Natural killer cell treated with Interleukin-12 subunit alpha and Interleukin-12 subunit beta and Interleukin-15 and Interleukin-18, amount 100 ng/mL, for 72 hours (primary cell): ENCODE measurements at places on chromosomes 16 and 17.

DNA sequence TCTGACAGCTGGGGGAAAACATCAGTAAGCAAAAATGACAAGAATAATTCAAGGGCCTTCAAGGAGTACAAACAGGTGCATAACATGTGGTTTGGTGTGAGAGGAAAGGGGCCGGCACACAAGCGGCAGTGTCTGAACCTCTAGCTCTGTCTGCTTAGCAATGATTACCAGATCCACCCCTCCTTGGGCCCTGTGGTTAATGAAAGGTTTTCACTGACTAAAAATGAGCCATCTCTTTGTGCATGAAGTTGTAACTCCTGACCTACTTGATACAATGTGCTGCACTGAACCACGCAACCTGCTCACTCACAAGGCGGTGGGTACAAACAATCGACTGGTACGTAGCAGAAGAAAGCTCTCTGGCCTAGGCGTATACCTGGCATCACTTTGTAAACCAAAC, 15.1 kb downstream of the FAM117A start:
- DNase-seq: peak; percentile 72

- no peak for DNase-seq
These were observed 13.1 kb downstream of the CDRT4 start for GRCh38 chr17:15454346-15454745.

- peak; percentile 75 for DNase-seq
These were observed 1.4 kb downstream of the SYNGR3 start for GRCh38 chr16:1991135-1991551.

DNA sequence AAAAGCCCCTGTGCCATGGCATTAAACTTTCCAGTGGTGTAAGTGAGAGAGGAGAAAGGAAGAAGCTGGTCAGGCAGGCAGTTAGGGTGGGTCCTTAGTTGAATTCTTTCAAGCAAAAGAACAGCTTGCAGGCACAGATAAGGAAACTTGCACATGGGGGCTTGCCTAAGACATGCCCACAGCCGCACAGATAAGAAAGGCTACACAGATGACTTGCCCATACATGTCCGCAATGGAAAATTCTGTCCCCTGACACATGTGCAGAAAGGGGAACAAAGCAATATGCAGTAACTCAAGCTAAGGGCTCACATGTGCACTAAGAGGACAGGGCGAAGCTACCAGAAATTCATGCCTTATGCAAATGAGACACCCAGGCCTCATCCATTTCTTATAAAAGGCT, 69.9 kb downstream of the GSG1L start:
- no peak for DNase-seq

DNA sequence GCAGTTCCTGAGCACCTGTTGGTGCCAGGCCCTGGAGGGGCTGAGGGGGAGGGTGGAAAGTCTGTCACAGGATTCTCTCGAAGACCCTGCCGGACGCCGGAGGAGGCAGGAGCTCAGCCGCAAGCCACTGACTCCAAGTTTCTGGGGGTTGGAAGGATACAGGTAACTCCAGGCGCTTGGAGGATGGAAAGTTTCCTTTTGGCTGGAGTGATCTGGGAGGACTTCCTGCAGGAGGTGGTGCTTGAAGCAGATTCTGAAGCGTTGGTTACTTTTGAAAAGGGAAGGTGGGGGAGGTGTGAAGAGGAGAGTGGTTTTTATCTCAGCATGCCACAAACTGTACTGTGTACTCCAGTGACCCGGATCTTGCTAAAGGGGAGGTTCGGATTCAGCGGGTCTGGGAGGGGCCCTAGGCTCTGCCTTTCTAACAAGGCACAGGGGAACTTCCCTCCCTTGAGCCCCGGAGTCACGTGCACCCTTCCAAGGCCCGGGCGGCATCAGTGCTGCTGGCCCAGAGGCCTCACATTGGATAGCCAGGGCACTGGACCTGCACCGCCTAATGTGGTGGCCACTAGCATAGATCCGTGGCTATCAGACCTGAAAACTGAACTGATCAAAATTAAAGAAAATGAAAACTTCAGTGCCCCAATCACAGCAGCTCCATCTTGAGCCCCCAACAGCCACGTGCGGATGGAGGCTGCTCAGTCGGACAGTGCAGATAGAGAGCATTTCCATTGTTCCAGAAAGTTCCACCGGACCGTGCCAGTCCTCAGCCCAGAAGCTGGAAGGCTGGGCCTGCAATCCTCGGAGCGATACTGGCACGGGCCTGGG, 42.2 kb upstream of the GSE1 start:
- DNase-seq: peak; percentile 81

- DNase-seq: peak; percentile 78
These were observed 18.6 kb upstream of the PITPNM3 start for GRCh38 chr17:6574687-6575595.

- DNase-seq: no peak
These were observed 16.3 kb downstream of the C16orf46 start for GRCh38 chr16:81060576-81061306.

DNA sequence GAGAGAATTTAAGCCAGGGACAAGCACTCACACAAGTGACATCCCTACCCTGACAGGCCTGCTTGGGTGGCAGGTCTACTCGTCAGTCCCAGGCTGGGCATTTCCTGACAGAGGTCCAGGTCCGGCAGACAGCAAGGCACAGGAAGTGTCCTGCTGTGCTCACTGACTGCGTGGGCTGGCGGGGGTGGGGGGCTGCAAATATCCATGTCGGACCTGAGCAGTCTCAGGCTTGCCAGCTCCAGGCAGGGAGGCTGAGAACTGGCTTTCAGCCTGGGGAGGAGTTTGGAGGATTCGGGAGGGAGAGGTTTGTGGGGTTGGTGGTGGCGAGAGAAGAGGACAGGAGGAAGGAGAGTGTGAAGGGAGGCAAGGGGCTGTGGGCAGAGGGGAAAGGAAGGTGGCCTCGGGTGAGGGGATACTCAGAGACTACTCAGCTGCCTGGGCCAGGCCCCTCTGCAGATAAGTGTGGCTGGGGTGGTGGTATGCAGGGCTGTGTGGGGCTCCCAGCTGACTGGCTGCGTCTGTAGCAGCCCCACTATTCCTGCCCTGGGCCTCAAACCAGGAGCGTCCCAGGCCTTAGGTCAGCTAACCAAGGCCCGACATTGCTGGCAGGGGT, 7.8 kb downstream of the HIC1 start:
- DNase-seq: no peak

- no peak for DNase-seq
These were observed 56.7 kb downstream of the TANGO6 start for GRCh38 chr16:68900009-68900408.

- no peak for DNase-seq
These were observed 258.4 kb downstream of the C16orf95 start for GRCh38 chr16:87058728-87059250.

GRCh38 chr16:88050952-88051660, 99.9 kb downstream of the BANP start:
- no peak for DNase-seq

DNA sequence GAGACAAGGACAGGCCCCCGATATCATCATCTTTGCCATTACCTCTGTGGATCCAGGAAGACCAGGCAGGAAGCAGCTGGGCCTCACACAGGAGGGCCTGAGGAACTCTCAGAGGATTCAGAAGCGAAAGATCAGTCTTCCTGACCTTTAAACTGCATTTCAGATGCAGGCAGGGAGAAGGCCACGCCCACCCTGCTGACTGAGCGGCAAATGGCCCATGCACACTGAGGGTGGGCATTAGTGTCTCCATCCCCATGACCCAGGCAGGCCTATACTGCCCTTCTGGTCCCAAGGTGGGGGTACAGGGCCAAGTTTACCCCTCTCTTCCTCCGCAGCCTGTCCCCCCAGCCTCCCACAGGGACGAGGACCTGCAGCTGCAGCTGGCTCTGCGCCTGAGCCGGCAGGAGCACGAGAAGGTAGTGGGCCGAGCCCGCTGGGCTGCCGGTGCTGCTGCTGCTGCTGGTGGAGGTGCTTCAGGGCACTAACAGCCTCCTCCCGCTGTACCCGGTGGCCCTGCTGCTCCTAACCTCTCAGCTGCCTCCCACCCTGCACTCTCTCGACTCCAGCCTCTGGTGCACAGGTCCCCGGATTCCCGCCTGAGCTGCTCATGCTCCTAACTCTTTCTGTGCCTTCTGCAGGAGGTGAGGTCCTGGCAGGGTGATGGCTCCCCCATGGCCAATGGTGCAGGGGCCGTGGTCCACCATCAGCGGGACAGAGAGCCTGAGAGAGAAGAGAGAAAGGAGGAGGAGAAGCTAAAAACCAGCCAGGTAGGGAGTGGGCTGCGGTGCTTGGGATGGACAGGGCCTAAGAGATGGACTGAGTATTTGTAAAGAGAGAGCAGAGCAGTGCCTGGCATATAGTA, 6.2 kb downstream of the EPN3 start:
- DNase-seq: no peak

DNA sequence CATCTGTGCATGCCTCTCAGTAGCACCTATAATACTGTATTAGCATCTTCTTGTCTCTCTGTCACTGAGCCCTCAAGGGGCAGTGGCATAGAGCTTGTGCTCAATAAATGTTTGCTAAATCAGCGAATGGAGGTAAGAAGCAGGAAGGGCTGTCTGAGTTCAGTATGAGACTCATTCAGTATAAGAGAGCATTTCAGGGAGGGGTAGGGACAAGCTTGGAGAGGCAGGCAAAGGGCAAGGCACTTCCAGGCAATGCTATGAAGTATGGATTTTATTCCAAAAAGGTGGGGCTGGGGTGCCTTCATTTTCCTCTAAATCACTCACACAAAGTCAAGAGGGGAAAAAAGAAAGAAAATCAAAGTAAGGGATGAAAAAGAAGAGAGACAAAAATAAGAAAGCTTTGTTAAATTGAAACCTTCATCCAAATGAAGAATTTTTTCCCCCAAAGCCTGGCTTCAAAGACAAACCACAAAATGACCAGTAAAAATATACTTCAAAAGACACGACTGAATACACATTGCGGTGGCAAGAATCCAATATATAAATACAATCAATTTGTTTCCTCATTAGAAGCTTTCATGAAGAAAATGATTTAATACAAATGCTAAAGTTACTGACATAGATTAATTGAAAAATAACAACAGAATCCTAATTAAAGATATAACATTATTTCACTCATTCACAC, 51.2 kb downstream of the SKAP1 start:
- no peak for DNase-seq

GRCh38 chr17:2282297-2282873, 21.2 kb downstream of the SMG6 start:
- DNase-seq: no peak

DNA sequence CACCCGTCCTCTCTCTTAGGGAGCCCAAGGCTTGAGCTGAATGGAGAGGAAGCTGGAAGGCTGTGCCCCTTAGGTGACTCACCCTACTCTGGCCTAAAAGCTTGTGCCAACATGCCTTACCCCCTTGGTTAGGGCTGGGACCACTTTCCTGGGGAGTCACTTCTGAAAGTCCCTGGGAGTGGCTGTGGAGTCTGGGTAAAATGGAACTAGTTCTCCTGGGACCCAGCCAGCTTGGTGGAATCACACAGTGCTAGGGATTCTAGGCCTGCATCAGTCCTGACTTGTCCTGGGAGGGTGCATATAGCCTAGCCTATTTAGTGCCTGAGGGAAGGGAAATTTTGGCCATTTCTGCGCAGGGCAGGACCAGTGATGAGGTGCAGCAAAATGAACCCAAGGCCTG, 10.5 kb downstream of the MMP28 start:
- DNase-seq: no peak

- no peak for DNase-seq
These were observed 7.5 kb downstream of the SLC16A3 start for GRCh38 chr17:82236142-82236971.

DNA sequence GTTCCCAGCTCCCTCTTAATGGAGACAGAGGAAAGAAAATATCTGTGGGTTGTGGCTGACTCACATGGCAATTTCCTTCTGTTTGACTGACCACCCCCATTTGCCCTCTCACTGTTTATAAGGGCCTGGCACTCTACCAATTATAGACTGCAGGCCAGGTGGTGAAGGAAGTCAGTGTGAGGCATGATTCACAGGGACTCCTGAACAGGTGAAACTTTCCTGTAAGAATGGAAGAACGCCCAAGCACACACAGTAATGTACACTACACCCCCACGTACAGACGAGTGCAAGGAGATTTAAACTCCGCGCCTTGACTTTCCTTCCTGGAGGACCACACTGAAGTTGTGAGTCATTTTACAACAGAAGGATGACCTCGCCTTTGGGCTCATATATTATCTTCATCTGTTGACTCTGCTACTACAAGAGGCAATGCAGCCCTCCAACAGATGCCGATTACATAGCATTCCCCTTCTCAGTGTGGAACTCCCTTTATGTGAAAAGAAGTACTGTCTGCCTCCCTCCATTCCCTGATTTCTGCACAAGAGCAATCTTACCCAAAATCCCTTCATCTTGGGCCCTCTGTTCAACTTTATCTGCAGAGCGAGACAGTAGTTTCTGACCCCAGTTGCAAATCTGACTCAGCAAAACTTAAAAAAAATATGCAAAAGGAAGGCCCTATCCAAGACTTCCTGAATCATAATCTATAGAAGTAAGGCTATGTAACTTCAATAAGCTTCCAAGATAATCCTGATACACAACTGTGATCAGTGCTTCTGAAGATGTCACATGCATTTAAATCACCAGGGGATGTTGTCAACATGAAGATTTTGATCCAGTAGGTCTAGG, 163.6 kb downstream of the SHISA6 start:
- no peak for DNase-seq

GRCh38 chr16:67734731-67735201, 15.7 kb upstream of the GFOD2 start:
- DNase-seq: no peak

GRCh38 chr17:28925912-28926365, 23.1 kb upstream of the DHRS13 start:
- DNase-seq: peak; percentile 66

- DNase-seq: no peak
These were observed 75.1 kb upstream of the CA10 start for GRCh38 chr17:52233632-52234031.

- DNase-seq: peak; percentile 69
These were observed 369.2 kb downstream of the CDH13 start for GRCh38 chr16:82995924-82996441.

DNA sequence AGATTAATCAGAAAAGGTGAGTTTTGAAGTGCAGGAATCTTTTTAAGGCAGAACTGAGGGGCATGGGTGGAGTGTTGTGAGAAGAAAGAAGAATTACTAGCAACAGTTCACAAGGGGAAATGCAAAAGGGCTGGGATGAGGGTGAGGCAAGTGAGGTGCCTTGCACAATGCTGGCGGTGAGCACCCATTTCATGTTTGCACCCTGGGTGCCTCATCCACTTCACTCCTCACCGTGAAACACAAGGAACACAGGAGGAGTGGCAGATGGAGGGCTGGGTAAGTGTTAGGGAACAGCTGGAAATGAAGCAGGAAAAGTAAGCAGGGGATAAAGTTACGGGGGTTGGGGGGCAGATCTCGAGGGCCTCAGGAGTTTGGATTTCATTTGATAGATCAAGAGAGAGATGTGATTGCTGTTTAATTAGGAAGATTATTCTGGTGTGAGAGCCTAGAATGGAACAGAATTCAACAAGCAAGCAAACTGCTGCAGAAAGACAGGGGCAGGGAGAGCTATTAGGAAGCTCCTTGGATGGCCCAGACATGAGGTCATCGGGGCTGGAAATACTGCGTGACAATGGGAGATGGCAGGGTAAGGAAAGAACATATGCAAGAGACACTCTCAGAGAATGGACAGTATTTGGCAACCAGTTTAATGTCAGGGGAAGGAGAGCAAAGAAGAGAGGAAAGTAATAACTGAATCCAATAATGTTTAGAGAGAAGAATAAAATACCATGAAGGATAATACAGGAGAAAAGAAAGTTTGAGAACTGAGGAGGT, 8.3 kb upstream of the HEATR6 start:
- DNase-seq: no peak
